ENCODE measurements at places on chromosomes 1 and 21.

GRCh38 chr1:178393370-178393769, 103.4 kb downstream of the CLEC20A start:
- DNase-seq = no peak

GRCh38 chr1:60575326-60575977, 501.9 kb upstream of the C1orf87 start:
- DNase-seq = no peak

GRCh38 chr1:190540366-190540765, 62.7 kb upstream of the BRINP3 start:
- DNase-seq = no peak

DNA sequence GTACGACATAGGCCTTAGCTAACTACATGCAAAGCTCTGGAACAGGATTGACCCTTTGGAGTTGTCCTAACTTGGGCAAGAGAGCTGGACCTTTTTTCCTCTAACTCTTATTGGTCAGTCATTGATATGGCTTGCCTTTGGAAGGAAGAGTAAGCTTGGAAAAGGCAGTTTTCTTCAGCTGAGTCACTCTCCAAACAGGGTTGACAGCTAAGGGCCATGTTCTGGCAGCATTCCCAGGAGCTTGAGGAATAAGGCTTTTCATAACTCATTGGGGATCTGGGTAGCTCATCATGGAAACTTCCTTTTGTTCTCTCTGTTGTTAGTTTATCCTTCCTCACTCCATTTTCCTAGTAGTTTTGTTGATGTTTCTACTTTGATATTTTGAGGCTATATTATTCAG, 14.5 kb upstream of the ERRFI1 start:
- DNase-seq = peak; percentile 98

GRCh38 chr1:14267991-14268390, 330.5 kb upstream of the KAZN start:
- DNase-seq = no peak

DNA sequence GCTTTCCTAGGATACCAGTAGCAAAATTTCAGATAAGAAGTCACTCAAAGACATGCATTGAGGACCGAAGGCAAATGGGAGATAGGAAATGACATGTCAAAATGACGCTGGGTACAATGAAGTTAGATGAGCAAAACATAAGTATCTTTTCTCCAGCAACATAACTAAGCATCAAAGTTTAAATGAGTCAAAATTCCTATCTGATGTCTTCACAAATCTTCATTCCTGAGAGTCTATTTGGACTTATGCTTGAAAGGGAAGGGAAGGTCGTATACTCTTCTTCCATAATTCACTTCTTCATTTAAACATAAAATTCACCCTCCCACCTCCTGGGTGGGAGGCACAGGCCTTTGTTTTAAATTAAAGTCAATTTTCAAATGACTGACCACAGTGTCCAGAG, 4.1 kb upstream of the TMEM81 start:
- peak; percentile 58 for DNase-seq

DNA sequence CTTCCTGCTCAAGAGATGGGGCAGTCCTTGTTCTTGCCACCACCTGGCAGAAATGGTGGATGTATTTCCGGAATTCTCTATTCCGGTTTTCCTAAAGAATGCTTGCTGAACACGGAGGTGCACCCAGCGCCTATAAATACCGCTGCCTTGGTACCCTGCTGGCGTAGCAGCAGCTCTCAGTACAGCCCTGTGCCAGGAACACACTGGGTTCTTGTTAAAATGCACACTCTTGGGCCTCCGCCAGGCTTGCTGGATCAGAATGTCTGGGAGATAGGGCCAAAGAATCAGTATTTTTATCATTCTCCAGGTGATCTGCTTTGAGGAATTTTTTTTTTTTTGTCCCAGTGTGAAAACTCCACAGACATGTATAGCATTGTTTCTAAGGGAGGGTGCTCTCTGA, 54.2 kb downstream of the IGSF5 start:
- no peak for DNase-seq

GRCh38 chr1:167518331-167518700, at the start of gene CD247:
CD247 (minus strand) TSS chr1:167518529; CDS start chr1:167518465, 64 bp downstream.
- no peak for DNase-seq

- peak; percentile 61 for DNase-seq
These were observed 29.4 kb downstream of the MRPL37 start for GRCh38 chr1:54229281-54229891.

GRCh38 chr1:87953732-87954344, 625.2 kb downstream of the LMO4 start:
- DNase-seq = peak; percentile 67

GRCh38 chr1:53129891-53130597, 12.4 kb downstream of the SLC1A7 start:
- no peak for DNase-seq

- no peak for DNase-seq
These were observed 559.4 kb downstream of the PLPP3 start for GRCh38 chr1:56019922-56020321.

DNA sequence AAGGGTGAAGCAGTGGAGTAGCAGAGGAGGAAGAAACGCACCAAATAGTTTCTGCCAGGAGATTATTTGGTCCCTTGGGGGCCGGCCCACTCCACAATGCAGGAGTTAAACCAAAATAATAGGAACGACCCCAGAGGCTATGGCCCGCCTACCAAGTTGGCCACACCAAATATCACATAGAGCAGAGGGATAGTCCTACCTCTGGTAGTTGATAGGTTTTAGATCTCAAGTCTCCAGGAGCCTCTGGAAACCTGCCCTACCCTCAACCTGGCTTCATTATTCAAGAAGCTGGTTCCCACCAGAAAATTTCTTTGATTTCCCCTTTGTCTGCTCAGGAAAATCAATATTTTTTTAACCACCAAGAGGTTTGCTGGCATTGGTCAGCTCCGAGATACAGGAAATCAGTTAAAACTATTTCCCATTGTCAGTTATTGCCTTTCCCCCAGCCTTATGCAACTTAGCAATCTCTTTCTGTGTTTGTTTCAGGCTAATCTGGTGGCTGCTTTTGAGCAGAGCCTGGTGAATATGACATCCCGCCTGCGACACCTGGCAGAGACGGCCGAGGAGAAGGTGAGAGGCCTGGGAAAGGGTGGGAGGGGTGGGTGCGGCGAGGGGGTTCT, 35.5 kb upstream of the IPO9 start:
- no peak for DNase-seq

DNA sequence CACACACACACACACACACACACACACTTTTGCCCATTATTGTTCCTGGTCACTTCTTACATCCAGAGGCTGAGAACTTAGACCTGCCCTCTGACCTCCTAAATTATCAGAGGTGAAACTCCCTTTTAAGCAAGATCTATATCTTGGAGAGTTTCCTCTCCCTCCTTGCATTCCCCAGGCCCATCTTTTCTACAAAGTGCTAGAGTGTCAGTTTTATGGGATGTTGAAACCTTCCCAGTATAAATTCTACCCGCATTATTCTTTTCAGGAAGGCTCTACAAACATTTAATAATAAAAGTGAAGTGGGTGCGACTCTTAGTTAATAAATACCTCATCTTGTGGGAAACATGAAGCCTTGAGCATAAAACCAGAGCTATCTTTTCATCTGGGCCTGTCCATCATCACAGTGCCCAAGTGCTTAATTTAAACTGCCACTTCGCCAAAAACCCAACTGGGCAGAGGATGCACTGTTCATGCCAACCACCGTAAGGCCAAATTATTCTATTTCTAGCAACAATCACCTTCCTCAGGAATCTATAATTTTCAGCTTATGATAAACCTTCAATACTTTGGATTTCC, 458.2 kb upstream of the RUNX1 start:
- no peak for DNase-seq

- DNase-seq = no peak
These were observed 12.9 kb downstream of the COA6 start for GRCh38 chr1:234386122-234386521.

DNA sequence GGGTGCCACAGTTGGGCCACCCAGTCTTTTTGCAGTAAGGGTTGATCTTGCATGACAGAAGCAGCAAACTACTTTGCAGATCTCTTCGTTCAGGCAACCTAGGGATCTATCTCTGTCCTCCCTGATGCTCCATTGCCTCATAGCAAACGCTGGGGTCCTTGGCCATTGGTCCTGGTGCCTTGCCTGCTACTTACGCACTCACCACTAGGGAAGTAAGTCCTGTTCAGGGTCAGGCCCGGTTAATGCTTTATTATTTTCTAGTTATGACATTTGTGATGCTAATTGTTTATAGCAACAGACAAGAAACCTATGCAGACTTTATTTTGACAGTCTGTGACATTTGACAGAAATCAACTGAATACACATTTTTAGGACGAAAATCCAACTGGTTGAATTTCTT, 326.5 kb upstream of the FMN2 start:
- no peak for DNase-seq

- peak; percentile 98 for DNase-seq
These were observed 262.6 kb upstream of the SGIP1 start for GRCh38 chr1:66271216-66271903.

- no peak for DNase-seq
These were observed 3.1 kb upstream of the TRIM45 start for GRCh38 chr1:117124661-117125060.

DNA sequence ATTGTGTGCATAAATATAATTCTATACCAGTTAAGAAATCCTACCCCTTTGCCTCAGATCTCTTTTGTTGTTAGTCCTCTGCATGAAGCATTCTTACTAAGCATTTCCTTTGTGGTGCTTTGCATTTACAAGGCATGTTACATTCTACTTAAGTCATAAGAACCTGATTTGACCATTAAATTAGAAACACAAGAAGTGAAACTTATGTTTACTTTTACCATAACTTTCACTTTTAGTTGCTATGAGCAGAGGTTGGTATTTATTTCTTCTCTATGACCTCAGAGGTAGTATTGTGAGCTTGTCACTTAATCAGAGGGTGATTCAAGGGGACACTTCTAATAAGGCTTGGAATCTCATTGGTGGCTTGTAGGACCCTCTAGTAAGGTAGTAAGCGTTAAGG, 9.0 kb downstream of the FAM20B start:
- DNase-seq = peak; percentile 38

- DNase-seq = no peak
These were observed 255.9 kb upstream of the SNX7 start for GRCh38 chr1:98405581-98406074.

- no peak for DNase-seq
These were observed 226.9 kb upstream of the C1orf174 start for GRCh38 chr1:4126731-4127591.

DNA sequence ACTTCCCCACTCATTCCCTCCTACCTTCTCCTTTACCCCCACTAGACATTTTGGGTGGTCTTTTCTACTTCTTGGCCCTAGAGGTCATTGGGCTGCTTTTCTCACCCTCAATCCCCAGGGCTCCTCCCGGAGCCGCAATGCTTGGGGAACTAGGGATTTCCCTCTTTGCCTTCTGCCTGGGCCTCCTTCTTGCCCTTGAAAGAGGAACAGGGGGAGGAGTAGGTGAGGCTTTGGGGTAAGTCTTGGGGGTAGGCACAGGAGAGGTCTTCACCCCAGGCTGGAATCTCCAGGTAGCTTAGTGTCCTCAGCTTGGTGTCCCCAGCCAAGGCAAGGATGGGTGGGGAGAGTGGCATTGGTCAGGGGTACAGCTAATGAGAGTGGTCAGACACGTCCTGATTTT, 56.2 kb upstream of the EPS8L3 start:
- DNase-seq = no peak

GRCh38 chr1:89791064-89791726, 29.6 kb upstream of the LRRC8D start:
- DNase-seq = no peak

DNA sequence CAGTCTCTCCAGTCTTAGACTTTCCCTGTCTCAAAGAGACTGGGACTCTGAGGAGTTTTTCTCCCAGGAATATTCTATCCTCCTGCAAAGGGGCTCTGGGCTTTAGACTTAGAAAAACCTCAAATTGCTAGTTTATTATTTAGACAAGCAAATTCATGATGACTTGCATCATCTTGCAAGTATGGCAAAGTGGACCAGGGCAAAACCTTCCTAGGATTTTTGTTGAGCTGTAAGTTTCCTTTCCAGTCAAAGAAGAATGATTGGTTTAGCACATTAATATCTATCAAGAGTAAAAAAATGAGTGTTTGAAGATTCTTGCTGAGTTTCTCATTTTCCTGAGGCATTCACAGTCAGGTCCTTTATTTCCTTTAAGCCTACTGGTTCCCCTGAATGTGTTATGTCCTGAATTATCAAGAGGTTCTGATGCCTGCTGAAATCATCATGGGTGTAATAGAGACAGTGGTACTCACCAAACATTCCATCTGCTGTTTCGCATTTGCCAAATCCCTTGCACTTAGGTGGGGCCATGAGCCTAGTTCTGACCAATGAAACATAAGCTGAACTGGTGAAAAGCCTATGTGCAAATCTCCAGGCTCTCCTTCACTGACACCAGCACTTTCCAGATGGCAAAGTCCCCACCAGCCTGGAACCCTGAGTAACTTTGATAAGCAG, 25.2 kb upstream of the SPAG17 start:
- no peak for DNase-seq

DNA sequence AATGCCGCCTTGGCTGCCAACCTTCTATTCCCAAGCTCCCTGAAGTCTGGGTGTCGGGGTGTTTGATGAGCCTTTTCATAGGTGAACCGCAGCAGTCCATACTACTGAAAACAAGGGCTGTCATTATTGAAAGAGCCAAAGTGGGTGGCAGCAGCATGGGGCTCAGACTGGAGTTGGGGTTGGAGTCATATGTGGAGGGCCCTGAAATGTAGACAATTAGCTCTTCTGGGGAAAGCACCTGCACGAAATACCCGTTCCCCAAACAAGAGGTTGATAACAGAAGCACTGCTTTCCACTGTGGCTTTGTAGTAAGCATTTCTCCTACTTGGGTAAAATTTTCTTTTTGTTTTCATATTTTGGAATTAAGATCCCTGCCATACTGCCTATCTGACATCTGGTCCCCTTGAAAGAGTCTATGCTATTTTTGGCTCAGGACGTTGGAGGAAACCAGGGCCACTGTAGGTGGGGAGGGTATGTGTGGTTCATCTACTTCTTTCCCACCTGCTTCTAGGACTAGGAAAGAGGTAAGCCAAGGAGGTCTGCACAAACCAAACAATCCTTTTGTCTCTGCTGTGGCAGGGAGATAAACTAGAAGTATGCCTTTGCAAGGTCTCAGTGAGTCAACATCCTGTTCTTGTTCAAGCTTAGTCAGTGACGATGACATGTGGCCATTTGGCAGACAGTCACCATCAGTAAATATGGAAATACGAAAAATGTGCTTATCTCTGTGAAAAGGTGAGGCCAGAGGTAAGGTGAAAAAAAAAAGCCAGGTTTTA, 197.0 kb upstream of the UBE2U start:
- DNase-seq = peak; percentile 72

- no peak for DNase-seq
These were observed 5.5 kb downstream of the PAQR7 start for GRCh38 chr1:25869909-25870606.

DNA sequence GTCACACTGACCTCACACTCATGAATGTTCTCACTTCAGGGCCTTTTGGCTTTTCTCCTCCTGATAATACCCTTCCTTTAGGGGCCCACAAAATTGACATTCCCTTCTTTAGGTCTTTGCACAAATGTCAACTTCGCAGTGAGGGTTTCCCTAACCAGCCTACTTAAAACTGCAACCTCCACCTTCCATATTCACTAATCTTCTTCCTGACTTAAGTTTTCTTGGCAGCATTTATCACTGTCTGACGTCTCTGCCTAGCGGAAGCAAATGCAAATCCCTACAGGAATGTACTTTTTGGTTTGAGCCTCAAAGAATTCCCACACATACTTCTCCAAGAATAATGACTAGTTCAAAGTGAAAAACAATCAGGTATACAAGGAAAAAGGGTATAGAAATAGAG, 32.8 kb downstream of the INTS7 start:
- DNase-seq = no peak
